Mucosa of descending colon (tissue), 3 donors: ENCODE measurements at places on chromosomes 3 and 15. TPM values are rescaled to one million over a fixed set of nuclear protein-coding genes. Genes with fewer than 3 reads are reported as not detected.

Gene TUBGCP5
- total RNA-seq: 15.3 TPM

DNA sequence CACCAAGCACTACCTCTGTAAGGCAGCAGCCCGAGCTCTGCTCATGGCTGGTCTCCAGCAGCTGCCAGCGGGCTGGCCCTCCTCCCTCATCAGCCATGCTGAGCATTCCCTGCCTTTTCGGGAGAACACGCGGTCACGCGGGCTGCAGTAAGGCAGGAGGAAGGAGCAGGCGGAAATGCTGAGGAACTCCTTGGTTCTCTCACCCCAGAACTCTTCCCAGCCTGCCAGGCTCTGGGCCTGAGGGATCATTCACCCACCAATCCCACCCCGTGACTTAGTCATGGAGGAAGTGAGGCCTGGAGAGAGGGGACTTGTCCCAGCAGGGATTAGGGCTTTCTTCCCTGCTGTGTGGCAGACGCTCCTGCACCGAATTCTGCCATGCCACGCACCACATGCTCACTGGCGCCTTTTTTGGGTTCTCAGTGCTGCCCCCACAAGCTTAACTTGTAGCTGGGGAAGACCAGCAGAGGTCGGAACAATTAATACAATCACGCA, 42.9 kb upstream of the RPL32 start:
- no peak for DNase-seq

DNA sequence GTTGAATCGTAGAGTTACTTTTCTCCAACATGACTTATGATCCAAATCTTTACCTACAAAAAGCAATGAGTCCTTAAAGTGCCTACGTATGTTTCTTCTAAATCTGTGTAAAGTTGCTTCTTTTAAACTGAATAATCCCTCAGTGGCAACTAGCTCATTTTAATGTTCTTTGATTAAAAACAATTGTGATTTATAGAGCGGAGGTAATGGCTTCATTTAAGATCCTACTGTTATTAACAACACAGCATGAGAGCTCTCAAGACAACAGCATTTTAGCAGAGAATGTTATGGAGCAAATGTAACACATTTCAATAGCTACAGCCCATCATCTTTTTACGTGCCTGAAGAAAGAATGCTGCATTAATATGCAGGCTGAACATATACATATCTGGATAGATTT, 55.3 kb upstream of the VGLL3 start:
- DNase-seq: no peak

DNA sequence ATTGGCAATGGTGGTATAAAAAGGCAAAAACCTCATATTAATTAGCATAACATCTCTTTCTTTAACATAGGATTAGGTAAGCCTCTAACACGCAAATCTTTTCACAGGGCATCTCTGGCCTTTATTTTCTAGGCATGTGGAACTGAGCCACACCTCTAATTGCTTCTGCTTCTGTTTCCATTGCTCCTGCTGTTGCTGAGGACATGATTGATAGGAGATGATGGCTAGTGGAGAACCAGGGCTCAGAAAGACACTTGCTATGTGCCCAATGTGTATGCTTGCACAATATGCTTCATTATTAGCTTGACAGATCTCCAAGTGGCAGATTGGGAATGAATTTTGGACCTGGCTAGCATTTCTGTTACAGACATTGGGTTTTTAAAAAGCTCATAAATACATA, 114.5 kb downstream of the EPHA3 start:
- DNase-seq: no peak

Gene AAGAB
- 40.5 TPM for total RNA-seq

Gene SNTN
- total RNA-seq: not detected

- no peak for DNase-seq
These were observed 26.7 kb upstream of the LRTM1 start for GRCh38 chr3:54954521-54954920.

- DNase-seq: no peak
These were observed 38.0 kb upstream of the SECISBP2L start for GRCh38 chr15:49084285-49084570.

Gene CCR9
- total RNA-seq: 0.22 TPM
